Spinal cord (tissue), 10 donors: ENCODE measurements at places on chromosomes 4 and X.

- no peak for DNase-seq
Observed at GRCh38 chrX:133593531-133593930, 178.2 kb upstream of the GPC4 start.

GRCh38 chrX:37476571-37477170 lies 94.8 kb upstream of the LANCL3 start:
- no peak for DNase-seq

GRCh38 chrX:109534933-109535332 lies 1.7 kb upstream of the NXT2 start:
- DNase-seq, result no peak

- no peak for DNase-seq
Observed at GRCh38 chr4:154132406-154132805, 343.5 kb upstream of the SFRP2 start.

GRCh38 chr4:58760100-58760499 lies 1649.9 kb upstream of the IGFBP7 start:
- DNase-seq, result no peak

DNA sequence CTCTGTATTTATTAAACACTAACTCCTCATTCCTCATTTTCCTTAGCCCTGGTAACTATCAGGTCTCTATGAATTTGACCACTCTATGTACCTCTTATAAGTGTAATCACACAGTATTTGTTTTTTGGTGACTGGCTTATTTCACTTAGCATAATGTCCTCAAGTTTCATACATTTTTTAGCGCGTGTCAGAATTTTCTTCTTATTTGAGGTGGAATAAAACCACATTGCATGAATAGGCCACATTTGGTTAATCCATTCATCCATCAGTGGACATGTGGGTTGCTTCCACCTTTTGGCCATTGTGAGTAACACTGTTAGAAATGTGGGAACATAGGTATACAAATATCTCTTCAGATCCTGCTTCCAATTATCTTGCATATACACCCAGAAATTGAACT lies 341.2 kb upstream of the BOD1L1 start:
- DNase-seq, result no peak

DNA sequence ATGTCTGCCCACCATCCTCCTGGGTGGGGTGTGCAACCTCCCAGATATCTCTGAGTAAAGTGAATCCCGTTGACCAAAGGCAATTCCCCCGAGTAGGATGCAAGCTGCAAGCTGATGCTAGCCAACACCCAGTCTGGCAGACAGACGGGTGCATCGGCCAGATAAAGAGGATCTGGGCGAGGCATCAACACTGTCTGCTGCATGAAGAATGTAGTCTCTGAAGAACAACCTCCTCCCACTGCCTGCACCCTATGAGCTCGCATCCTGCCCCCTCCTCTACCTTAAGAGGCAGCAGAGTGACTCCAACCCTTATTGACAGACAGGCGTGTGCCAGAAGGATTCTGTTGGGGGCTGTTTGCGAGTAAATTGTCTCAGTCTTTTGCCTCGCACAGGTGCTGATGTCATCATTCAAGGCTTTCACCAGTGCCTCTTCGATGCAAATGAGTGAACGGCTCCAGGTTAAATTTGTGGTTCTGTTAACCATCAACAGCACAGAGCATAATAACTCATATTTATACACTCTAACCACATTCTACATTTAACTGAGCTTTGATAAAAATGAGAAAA lies 546.9 kb downstream of the BCOR start:
- DNase-seq, result no peak
